A549 treated with Mapracorat at 1 μM for 4 hours (cell line): ENCODE measurements at places on chromosomes 5 and 9. TPM values are rescaled to one million over a fixed set of nuclear protein-coding genes. Genes with fewer than 3 reads are reported as not detected.

IFNA21 gene
- total RNA-seq: not detected in 5 replicates

OTULINL gene
- total RNA-seq: 14.1 to 20.7 TPM (median 18.5 TPM) in 5 replicates

C1QTNF3 gene
- total RNA-seq: 0.17 to 0.26 TPM (median 0.20 TPM) in 4 of 5 replicates, not detected in the other

IL17B gene
- total RNA-seq: not detected in 5 replicates

SLC34A3 gene
- total RNA-seq: 0.08 to 0.28 TPM (median 0.09 TPM) in 3 of 5 replicates, not detected in the others

MARCOL gene
- total RNA-seq: not detected in 5 replicates

BARHL1 gene
- 0.07 TPM in 1 of 5 replicates, not detected in the others for total RNA-seq

S100Z gene
- not detected in 5 replicates for total RNA-seq

WDR38 gene
- total RNA-seq: 0.11 to 0.15 TPM (median 0.13 TPM) in 4 of 5 replicates, not detected in the other

FBP2 gene
- not detected in 5 replicates for total RNA-seq

IL4 gene
- not detected in 5 replicates for total RNA-seq

NXNL2 gene
- total RNA-seq: 0.66 to 1.0 TPM (median 0.87 TPM) in 5 replicates
